Activated CD8-positive, alpha-beta memory T cell treated with anti-CD3 and anti-CD28 coated beads for 4 hours (primary cell): ENCODE measurements at places on chromosomes 3 and 15.

DNA sequence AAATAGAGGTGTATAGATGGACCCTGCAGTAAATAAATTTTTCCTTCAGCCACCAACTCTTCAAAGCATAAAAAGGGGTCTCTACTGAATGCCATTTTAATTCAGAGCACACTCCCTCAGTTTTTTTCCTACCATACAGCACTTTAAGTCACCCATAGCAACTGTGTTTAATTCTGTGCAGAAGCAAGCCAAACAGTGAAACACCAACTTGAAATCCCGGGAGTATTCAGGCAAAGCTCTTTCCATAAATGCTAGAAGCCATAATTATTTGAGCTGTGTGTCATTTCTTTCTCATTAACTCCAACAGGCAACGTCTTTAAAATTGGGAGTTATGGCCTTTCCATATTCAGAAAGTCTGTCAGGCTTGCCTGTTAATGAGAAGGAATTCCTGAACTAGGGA is 562.1 kb downstream of the GRM7 start:
- DNase-seq: no peak

GRCh38 chr15:82643992-82644391 is 3.2 kb downstream of the CPEB1 start:
- no peak for DNase-seq

- no peak for DNase-seq
Observed at GRCh38 chr3:32619395-32619794, 48.7 kb upstream of the DYNC1LI1 start.

DNA sequence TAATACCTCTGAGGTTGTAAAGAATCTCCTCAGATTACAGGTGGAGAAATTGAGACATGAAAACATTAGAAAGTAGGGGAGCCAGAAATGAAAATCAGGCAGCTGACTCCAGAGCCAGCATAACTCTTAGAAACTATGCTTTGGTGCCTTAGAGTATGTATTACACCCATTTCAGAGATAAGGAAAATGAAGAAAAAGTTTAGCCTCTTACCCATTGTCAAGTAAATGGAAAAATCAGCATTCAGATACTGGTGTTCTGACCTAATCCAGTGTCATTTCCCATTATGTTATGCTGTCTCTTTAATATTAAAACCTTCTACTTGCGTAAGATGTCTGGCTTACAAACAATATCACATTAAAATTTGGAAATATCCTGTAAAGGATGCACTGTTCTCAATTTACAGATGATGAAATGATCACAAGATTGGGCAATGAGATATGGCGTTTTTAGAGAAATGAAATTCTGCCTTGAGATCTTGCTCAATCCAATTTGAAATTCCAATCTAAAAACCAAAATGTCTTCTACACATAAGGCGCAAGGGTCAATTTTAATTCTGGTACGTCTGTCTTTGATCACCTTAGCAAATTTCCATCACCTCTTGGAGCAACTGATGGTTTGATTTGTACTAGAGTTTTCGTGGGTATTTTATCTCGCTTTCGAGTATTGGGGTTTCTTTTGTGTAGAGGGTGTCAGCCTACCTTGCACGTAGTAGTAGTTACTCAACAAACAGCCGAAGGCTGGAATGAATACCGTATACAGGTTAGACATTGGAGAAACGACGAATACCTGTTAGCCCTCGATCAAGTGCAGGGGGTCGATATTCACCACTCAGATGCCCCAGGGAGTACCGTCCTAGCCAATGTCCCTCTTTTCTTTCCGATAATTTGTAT is 902 bp upstream of the ZCWPW2 start:
- DNase-seq: no peak

- no peak for DNase-seq
Observed at GRCh38 chr3:97823046-97824004, 1.5 kb downstream of the CRYBG3 start.

GRCh38 chr3:108329947-108330346 is 33.6 kb downstream of the HHLA2 start:
- DNase-seq: no peak

DNA sequence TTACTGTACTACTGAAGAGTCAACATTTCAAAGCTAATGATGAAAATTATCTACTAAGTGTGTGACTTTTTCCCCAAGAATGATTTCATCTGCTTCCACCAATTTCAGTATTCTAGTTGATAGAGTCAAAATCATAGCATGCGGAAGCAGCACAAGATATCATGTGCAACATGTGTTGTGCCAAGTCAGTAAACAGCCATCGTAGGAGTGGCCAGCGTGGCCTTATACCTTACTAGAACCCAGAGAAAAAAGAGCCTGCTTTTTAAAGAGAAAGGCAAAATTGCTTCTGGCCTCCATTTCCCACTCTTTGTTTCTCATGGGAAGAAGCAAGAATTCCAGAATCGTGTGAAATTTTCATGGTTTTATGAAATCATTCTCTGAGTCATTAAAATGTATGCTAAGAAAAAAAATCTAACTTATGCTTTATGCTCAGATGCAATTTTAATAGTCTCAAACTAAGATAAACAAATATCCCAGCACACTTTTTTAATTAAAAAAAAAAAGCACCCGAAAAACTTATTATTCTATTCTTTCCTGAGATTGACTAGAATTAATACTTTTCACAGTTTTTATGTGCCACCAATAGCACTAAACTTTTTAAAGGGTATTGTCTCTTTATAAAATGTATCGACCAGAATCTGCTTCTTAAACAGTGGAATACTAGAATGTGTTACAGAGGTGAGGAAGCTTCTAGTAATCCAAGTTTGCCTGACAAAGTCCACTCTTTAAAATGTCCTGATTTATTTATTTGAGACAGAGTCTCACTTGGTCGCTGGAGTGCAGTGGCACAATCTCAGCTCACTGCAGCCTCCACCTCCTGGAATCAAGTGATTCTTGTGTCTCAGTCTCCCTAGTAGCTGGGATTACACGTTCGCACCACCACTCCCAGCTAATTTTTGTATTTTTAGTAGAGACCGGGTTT is 87.3 kb downstream of the MBNL1 start:
- DNase-seq: no peak

GRCh38 chr15:66999046-66999968 is 66.1 kb upstream of the SMAD3 start:
- no peak for DNase-seq
